Memory B cell (primary cell): ENCODE measurements at places on chromosomes 2 and 18.

GRCh38 chr2:107411267-107411666 lies 415.4 kb upstream of the RGPD4 start:
- DNase-seq = no peak

DNA sequence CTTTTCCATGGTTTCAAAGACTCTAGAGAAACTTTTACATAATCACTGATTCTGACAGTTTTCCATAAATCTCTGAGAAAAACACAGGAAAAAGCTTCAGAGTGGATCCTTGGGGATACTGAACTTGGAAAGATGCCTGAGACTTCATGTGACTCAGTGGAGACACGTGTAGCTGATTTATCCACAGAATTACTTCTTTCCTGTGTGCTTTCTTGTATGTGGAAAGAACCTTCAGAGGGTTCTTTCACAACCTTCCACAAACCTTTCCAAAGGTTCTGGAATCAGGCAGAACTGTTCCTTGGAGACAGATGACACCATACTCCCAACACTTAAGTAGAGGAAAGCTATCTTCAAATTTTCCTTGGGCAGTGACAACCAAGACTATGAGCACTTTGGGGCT lies 207.2 kb downstream of the RND3 start:
- DNase-seq = no peak

DNA sequence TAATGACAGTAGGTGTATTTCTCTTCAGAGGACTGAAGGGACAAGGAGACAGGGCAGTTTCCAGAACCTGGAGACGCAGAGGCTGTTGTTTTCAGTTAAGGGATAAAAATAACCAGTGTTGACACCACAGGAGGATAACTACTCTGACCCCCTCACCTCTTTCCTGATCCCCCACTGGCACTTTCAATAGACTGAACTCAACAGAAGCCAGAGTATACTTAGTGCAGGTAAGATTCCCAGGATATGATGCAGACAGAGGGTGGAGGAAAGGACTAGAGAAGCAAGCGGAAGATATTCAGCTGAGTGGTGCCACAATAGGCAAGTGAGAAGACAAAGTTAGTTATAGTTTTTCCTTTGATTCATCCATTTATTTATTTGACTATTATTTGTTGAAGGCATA lies 19.8 kb downstream of the DHRS9 start:
- no peak for DNase-seq

DNA sequence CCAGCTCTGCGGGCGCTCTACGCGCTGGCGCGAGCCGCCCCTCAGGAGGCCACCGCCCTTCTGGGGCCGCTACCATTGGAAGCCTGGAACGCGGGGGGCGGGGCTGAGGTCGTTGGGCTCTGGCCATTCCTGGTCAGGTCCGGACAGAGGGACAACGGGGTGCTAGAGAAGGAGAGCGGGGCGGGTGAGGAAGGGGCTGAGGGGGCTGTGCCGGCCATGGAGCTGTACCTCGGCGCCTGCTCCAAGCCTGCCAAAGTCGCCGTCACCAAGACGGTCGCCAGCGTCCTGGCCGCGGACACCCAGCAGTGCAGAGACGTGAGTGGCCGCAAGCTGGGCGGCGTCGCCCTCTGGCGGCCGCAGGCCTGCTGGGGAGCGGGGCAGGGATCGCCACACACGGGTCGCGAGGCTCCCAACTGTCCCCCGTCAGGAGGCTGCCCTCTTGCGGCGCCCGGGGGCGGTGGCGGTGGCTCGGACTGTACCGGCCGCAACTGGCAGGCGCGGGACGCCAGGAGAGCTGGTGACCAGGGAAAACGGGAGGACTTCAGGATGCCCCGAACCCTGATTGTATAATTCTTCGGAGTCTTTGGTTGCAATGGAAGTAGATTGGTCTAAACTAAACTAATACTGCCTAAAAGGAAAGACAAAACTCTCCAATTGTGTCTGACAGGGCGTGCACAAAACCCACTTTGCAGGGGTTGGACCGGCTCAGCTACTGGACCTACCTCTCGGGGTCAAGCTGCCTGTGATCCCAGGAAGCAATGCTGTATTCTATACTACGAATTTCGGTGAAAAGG lies at the start of gene FSIP2:
FSIP2 (plus strand) TSS at position 126 of the 794 bp plus-strand sequence; CDS start at position 217, 91 bp downstream.
- no peak for DNase-seq

GRCh38 chr2:19787134-19787533 lies 114.6 kb downstream of the TTC32 start:
- DNase-seq = no peak

DNA sequence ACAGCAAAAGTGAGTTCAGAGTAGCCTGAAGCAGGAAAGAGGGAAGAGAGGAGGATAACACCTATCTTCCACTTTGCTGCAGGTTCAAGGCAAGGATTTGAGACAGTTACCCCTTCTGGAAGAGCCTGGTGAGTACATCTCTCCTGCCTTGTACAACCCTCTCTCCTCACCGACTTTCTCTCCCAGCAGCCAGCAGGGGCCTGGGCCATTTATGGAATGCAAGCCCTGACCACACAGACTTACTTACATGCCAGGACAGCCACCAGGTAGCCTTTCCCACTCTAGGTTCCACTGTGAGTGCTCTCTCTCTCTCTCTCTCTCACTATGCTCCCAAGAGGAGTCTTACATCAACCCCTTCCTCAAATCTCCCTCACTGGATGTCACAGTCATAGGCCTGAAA lies 57.0 kb downstream of the BCL11A start:
- DNase-seq = no peak

GRCh38 chr2:143420313-143420712 lies 291.1 kb downstream of the ARHGAP15 start:
- no peak for DNase-seq

GRCh38 chr18:73118121-73118816 lies 250.5 kb upstream of the NETO1 start:
- DNase-seq = no peak

- no peak for DNase-seq
Observed at GRCh38 chr2:53911434-53912189, 51.8 kb upstream of the GPR75 start.

GRCh38 chr2:45649462-45649857 lies 2.0 kb upstream of the PRKCE start:
- DNase-seq = no peak
